Caco-2 (cell line): ENCODE measurements at places on chromosomes 7 and 10. TPM values are rescaled to one million over a fixed set of nuclear protein-coding genes. Genes with fewer than 3 reads are reported as not detected.

Gene MICALL2
- 14.7 and 15.4 TPM in 2 replicates for total RNA-seq

Gene FAM25A
- not detected in 2 replicates for total RNA-seq

Gene SFTPA2
- not detected in 2 replicates for total RNA-seq

Gene KAZALD1
- 41.3 and 42.3 TPM in 2 replicates for total RNA-seq

Gene NXPH1
- 1.2 and 3.1 TPM in 2 replicates for total RNA-seq

Gene NOS3
- 1.1 TPM in 1 of 2 replicates, not detected in the other for total RNA-seq

Gene HOXA3
- 19.9 and 22.6 TPM in 2 replicates for total RNA-seq

Gene MMRN2
- 0.21 and 0.64 TPM in 2 replicates for total RNA-seq

Gene CPA2
- 26.1 and 27.6 TPM in 2 replicates for total RNA-seq

Gene ASL
- total RNA-seq, result 54.9 and 64.0 TPM in 2 replicates

Gene SPDYE1
- not detected in 2 replicates for total RNA-seq

Gene TMEM236
- total RNA-seq, result 0.60 and 0.64 TPM in 2 replicates

Gene ZPBP
- total RNA-seq, result not detected in 2 replicates

Gene CASTOR2
- total RNA-seq, result 43.4 and 45.6 TPM in 2 replicates

Gene STAG3
- 1.3 TPM in 2 replicates for total RNA-seq

Gene ANKRD61
- 0.32 TPM in 1 of 2 replicates, not detected in the other for total RNA-seq

Gene STX1A
- 26.4 and 28.6 TPM in 2 replicates for total RNA-seq

Gene CAV1
- 4.9 and 6.0 TPM in 2 replicates for total RNA-seq

Gene INMT
- 2.2 and 3.3 TPM in 2 replicates for total RNA-seq

Gene POM121C
- 68.9 and 74.6 TPM in 2 replicates for total RNA-seq

Gene CYP2C9
- total RNA-seq, result 0.97 and 1.4 TPM in 2 replicates

Gene LOXL4
- 2.1 and 3.7 TPM in 2 replicates for total RNA-seq

Gene GTPBP10
- total RNA-seq, result 42.7 and 45.2 TPM in 2 replicates

Gene TUBB8
- total RNA-seq, result 0.37 TPM in 1 of 2 replicates, not detected in the other

Gene UTF1
- not detected in 2 replicates for total RNA-seq

Gene AKR1C4
- total RNA-seq, result 0.25 and 0.28 TPM in 2 replicates

Gene CYP3A5
- total RNA-seq, result 2.7 and 3.7 TPM in 2 replicates

Gene ELN
- total RNA-seq, result not detected in 2 replicates

Gene C10orf62
- total RNA-seq, result not detected in 2 replicates

Gene NFKB2
- total RNA-seq, result 35.1 and 36.5 TPM in 2 replicates

Gene TMEM270
- not detected in 2 replicates for total RNA-seq

Gene POLR2J3
- total RNA-seq, result 34.4 and 37.4 TPM in 2 replicates

Gene MMP21
- not detected in 2 replicates for total RNA-seq

Gene CYP2C19
- 0.86 and 1.0 TPM in 2 replicates for total RNA-seq

Gene PODXL
- total RNA-seq, result 243 and 278 TPM in 2 replicates

Gene HIF1AN
- total RNA-seq, result 71.2 and 72.5 TPM in 2 replicates

Gene MYH16
- not detected in 2 replicates for total RNA-seq

Gene SP4
- 10.8 and 15.1 TPM in 2 replicates for total RNA-seq

Gene PAX2
- total RNA-seq, result 0.30 and 0.45 TPM in 2 replicates

Gene PLXDC2
- 0.54 and 1.2 TPM in 2 replicates for total RNA-seq

Gene BCAP29
- total RNA-seq, result 30.4 and 35.3 TPM in 2 replicates

Gene UFSP1
- total RNA-seq, result 4.6 and 5.3 TPM in 2 replicates

Gene TMEM213
- total RNA-seq, result not detected in 2 replicates

Gene NKX2-3
- 0.37 and 0.43 TPM in 2 replicates for total RNA-seq

Gene TNKS2
- total RNA-seq, result 46.7 and 48.5 TPM in 2 replicates
